ENCODE measurements at places on chromosomes 6 and 20.

DNA sequence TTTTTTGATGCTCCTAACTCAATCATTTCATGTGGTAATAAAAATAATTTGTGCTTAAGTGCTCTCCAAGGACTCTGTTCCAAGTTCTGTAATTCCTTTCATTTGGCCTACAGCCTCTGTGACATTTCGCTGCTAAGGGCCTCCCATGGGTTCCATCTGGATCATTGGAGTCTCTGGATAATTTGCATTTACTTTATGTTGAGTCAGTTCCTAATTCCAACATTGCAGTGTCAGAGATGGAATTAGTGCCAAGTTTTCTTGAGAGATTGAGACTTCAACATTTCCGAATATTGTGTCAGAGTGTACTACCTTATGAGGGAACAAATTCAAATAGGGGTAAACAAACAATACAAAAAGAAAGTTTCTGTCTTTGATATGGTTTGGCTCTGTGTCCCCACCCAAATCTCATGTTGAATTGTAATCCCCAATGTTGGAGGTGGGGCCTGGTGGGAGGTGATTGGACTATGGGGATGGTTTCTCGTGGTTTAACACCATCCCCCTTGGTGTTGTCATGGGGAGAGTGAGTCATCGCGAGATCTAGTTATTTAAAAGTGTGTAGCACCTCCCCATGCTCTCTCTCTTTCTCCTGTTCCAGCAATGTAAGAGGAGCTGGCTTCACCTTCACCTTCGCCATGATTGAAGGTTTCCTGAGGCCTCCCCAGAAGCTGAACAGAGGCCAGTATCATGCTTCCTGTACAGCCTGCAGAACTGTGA lies 244.1 kb upstream of the TBX18 start:
- DNase-seq: no peak

DNA sequence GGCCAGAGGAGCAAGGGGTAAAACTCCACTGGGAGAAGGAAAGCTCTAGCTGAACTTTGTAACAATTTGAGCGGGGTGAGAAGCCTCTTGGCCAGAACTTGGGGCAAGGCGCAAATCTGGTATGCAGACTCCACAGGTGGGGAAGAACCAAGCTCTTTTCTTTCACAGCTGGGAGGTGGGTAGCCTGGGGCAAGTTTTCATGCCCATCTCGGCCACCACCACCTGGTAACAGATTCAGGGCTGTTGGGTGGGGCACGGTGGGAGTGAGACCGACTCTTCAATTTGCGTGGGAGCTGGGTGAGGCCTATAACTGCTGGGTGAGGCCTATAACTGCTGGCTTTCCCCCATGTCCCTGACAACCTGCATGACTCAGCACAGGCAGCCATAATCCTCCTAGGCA lies 37.5 kb downstream of the SDHAF4 start:
- no peak for DNase-seq

DNA sequence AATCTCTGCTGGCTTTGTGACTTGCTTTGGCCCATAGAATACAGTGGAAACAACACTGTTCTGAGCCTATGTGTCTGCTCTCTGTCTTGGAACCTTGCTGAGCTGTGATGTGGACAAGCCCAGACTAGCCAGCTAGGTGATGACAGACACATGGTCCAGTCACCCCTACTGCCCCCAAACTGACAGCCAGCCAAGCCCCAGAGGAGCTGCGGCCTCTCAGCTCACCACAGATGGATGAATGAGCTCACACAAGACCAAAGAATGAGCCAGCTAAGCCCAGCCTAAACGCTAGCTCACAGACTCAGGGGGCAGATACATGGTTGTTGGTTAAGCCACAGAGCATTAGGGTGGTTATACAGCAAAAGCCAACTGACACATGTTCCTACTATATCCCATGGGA lies 4.1 kb downstream of the AARS2 start:
- DNase-seq: no peak

GRCh38 chr6:125258651-125259353 lies 43.0 kb downstream of the HDDC2 start:
- DNase-seq: no peak

- DNase-seq: no peak
Measured at GRCh38 chr6:44217332-44218143, 812 bp downstream of the MYMX start.

DNA sequence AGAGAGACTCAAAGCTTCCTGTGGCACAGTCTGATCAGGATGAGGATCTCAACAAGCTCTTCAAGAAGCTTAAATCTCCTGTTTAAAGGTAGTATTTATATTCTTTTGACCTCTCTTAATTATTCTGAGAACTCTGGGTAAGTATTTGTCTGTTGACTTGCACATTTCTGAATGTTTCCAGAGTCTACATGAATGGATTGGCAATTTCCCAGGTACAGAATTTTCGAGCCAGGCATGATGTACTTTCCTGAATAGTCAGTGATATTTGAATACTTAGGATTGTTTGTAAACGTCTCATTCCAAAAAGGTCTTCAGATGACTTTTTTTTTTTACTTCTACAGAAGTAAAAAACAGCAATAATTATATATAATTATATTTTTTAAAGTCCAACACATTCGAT lies 293.4 kb downstream of the TBC1D32 start:
- DNase-seq: no peak

DNA sequence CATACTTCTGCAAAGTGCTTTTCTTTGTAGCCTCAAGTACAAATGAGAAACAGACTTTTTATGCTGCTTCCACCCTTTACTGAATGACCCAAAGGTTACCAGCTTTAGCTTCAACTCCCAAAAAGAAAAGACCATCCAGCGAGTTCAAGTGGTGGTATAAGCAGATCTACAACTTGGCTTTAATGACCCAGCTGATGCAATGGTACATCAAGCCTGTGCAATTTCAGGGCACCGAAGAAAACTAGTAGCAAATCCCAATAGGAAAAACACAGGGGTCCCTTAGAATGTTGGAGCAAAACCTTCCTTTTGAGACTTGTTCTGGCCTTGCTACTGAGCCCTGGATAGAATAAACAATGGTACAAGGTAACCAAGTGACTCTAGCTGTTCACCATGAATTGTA lies 33.8 kb downstream of the STX7 start:
- no peak for DNase-seq

DNA sequence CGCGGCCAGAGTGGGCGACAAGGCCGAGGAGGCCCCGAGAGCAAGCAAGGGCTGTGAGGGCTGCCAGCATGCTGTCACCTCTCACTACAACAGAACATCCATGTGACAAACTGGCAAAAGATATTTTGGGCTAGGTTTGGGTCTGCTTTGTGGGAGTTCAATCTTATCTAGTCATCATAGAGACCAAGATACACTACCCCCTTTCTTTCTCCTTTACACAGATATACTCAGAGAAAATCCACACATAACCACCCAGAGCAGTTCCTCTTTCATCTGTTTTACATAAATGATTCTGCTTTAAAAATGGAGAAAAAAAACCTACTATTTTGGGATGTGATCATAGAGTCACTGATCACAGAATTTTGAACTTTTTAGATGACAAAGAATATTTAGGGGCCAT lies 16.8 kb downstream of the SOX4 start:
- DNase-seq: no peak

DNA sequence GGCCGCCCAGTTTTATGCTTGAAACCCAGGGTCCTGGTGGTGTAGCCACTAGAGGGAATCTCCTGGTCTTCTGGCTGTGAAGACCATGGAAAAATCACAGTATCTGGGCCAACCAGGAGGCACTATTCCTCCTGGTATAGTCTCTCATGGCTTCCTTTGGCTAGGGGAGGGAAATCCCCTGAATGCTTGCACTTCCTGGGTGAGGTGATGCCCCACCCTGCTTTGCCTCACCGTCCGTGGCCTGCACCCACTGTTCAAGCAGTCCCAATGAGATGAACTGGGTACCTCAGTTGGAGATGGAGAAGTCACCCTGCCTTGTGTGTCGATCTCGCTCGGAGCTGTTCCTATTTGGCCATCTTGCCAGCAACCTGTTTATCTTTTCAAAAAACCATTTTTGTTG lies 10.1 kb upstream of the ZNF337 start:
- DNase-seq: peak; percentile 68

DNA sequence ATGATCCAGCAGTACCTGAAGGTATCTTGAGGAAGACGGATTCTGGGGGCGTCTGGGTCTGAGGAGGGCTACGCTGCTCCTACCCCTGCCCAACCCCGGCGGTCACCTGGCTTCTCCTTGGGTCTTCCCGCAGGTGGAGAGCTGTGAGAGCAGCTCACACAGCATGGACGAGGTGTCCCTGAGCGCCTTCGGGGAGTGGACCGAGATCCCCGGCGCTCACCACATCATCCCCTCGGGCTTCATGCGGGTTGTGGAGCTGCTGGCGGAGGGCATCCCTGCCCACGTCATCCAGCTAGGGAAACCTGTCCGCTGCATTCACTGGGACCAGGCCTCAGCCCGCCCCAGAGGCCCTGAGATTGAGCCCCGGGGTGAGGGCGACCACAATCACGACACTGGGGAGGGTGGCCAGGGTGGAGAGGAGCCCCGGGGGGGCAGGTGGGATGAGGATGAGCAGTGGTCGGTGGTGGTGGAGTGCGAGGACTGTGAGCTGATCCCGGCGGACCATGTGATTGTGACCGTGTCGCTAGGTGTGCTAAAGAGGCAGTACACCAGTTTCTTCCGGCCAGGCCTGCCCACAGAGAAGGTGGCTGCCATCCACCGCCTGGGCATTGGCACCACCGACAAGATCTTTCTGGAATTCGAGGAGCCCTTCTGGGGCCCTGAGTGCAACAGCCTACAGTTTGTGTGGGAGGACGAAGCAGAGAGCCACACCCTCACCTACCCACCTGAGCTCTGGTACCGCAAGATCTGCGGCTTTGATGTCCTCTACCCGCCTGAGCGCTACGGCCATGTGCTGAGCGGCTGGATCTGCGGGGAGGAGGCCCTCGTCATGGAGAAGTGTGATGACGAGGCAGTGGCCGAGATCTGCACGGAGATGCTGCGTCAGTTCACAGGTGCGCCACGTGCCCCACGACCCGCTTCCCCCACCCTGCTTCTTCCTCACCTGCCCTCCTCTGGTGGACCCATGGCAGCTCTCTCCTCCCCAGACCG lies 166.9 kb upstream of the RNF24 start:
- no peak for DNase-seq

DNA sequence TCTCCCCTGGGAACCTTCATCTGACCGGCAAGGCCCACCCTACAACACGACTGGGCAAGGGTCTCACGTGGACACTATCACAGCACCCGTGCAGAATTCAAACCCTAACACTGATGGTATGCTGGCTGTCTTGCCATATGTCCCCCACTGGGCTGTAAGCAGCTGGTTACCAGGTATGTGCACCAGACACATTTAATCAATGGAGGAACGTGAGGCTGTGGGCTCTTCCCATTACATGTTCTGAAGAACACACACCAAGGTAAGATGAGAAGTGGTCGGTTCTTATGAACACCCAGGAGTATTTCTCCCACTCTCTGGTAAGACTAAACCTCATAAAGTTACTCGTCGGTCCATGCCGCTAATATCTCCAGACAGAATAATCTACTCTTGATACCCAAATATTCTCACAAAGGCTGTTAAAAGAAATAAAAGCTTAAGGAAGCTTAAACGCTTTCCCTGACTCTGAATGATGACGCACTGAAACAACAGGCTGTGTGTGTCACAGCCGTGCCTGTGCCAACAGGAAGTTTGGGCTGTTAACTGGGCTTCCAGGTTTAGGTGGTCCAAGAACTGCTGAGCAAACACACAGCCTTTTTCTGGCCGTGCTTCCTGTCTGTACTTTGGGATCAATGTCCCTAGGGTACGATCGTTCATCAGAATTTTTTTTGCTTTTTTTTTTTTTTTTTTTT lies 75.3 kb downstream of the SLC23A2 start:
- no peak for DNase-seq

DNA sequence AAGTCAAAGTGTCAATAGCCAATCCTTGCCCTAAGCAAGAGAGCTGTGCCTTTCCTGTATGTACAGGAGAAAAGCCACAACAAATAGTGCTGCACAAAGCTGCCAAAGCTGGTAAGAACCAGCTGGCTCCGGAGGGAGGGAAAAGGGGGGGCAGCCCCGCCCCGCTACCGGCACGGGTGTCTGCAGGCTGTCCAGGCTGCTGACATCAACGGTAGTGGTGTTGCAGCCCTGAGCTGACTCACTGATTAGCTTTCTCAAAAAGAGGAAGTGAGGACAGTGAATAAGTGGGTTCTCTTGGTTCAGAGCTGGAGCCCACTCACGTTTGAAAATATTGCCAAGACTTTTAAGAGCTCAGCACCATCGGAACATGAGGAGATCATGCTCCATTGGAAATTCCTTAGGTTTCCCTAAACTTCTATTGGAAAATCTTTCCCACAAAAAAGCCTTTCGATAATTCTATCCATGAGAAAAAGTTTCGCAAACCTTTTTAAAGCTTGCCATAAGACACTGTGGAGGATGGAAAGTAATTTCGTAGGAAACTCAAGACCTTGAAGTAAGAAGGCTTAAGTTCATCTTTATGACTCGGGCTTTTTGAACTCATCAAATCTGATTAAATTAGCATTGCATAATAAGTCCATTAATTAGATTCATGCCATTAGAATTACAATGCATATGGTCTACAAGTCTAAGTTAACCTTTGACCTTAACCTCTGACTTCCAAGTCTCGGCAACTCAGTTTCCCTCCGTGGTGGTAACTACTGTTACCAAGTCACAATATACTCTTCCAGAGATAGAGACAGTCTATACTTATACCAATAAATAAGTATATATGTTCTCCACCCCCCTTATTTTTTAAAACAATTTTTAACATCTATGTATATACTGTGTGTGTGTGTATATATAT lies 67.0 kb downstream of the TNFRSF21 start:
- peak; percentile 57 for DNase-seq

GRCh38 chr6:83708546-83708969 lies 343 bp downstream of the SNAP91 start:
- DNase-seq: no peak

DNA sequence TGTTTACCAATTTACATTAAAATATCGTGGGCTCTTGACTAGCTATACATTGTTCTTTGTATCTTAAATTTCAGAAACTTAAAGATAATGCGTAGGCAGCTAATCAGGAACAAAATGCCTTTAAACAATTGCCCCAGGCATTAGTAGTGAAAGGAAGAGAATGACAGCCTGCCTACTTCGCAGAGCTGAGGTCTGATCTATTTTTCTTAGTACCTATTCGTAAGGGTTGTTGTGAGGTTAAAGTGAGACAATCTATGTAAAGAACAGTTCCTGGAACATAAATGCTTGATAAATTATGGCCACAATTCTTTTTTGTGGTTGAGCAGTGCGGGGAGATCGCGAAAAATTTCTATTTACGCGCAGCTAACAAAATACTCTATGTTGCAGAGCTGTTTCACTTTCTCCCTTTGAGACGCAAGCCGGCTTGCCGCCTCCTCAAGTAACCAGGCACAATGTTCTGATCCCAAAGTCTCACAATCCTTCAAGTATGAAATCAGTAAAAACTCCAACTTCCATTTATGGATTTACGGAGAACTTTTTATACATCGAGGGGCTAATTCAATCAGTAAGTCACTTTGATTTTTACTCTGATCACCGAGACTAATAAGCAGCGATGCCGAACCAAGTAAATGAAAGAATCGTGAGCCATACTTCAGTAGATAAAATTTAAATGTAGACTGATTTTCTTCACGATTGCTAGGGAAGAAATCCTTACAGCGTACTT lies 878 bp upstream of the PNRC1 start:
- DNase-seq: peak; percentile 84

Measured in CD4-positive, alpha-beta T cell treated with Interleukin-17A for 1 hour (primary cell).